ENCODE measurements at places on chromosomes 12 and 14.

GRCh38 chr12:112148031-112148513 lies 22.7 kb downstream of the TRAFD1 start:
- no peak for DNase-seq

GRCh38 chr12:53561590-53561953 lies 54.3 kb upstream of the NPFF start:
- peak; percentile 21 for DNase-seq

DNA sequence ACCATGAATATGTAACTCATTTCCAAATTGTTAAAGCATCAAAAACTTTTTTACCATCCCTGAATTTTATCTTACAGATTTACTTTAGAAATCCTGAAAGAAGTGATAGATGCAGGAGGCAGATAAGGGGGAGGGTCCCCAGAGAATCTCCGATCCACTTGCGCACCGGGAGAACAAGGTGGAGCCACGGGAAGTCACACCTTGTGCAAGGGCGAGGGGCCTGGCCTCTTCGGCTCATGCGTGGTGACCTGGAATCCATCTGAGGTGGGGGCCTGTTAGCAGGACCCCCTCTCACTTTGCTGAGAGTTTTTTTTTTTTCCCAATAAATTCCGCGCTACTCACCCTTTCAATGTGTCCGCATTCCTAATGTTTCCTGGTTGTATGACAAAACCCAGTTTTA lies 80.2 kb upstream of the CDKN3 start:
- no peak for DNase-seq

DNA sequence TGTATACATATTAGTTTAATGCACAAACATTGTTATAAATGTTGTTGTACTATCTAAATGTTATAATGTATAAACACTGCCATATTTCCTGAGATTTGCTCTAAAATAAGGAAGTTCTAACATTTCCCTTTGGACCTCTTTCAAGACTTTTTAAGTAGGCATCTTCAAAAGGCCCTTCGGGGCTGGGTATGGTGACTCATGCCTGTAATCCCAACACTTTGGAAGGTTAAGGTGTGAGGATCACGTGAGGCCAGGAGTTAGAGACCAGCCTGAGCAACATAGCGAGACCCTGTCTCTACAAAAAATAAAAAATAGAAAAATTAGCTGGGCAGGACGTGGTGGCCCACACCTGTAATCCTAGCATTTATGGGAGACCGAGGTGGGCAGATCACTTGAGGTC lies 35.5 kb downstream of the FBLN5 start:
- DNase-seq, result no peak

DNA sequence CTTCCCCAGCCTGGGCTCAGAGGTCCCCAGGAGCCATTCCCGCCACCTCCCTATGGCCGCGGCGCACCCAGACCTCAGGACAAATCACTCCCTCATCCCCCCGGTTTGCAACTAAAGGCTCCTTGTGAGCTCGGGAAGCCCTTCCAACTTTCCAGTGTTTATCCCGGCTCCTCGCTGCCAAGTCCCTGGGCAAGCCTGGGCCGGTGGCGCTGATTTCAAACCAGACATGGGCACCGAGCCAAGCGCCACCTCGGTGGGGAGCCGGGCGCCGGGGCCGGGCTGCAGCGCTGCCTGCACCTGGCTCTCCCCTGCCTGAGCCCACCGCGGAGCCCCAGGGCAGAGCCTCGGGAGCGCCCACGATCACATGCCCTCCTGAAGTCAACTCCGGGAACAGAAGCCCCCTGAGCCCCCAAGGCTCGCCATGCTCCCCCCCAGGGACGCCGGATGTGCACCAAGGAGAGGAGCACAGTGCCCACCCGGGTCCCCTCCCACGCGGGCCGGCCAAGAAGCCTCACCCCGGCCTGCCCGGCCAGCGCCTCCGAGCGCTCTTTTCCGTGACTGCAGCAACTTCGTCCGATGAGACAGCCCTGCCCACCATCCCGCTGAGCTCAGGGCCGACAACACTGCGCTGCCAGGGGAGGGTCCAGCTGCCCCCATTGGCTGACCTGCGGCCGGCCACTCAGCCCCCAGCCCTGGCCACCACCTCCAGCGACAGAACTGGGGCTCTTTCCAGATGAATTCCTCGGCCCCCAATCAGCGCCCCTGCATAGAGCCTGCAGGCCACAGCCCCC lies 50.0 kb downstream of the NCOR2 start:
- DNase-seq, result peak; percentile 79

- no peak for DNase-seq
Observed at GRCh38 chr12:121516437-121517011, 64.3 kb downstream of the KDM2B start.

DNA sequence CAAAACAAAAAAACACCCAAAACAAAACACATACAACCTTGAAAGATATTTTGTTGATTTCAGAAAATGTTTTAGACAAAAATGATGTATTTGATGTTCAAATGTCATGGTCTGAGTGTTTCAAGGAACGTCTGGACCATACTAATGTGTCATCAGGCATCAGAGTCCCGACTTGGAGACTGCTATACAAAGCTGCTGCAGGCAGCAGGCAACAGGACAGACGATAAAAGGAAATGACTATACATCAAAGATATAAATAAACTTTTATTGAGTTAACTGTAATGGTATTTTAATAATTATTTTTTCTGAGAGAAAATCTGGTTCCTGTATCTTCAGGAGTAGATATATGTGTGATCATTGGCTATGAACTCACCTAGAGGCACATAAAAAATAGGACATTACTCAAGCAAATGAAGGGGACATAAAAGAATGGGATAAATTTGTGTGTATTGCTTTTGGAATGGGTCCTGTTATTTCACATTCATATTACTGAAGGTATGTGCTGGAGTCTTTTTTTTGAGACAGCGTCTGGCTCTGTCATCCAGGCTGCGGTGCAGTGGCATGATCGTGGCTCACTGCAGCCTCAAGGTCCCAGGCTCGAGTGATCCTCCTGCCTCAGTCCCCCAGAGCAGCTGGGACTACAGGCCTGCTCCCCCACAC lies 87.3 kb upstream of the HECTD1 start:
- no peak for DNase-seq

DNA sequence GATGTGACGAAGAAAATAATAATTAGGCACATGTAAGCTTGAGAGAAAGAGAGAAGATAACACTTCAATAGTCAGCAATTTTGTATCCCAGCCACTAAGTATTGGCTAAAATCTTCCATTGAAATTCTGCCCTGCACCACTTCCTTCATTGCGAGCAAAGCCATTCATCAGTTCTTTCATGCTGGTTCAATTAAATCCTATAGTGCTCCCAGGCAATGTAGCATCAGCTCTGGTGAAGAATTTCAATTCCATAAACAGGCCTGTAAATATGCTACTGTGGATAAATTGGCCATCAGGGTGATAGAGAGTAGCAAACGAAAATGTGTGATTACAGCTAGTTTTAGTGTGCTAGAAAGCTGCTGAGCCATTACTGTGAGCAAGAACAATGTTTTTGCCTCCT lies 24.7 kb downstream of the RPL10L start:
- no peak for DNase-seq

DNA sequence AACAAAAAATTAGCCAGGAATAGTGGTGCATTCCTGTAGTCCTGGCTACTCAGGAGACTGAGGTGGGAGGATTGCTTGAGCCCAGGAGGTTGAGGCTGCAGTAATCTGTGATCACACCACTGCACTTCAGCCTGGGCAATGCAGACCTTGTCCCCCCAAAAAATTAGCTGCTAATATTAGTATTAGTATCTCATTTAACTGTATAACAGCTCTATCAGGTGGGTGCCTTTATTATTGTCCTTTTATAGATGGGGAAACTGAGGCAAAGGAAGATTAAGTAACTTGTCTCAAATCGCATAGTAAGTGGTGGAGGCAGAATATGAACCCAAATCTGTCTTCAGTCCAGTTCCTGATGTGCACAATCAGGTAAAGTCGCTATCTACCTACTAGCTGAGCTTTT lies 142.3 kb upstream of the CRY1 start:
- no peak for DNase-seq

GRCh38 chr14:36505181-36505815 lies 14.7 kb downstream of the NKX2-1 start:
- no peak for DNase-seq

GRCh38 chr12:52390739-52391617 lies 5.5 kb upstream of the KRT84 start:
- DNase-seq, result no peak

DNA sequence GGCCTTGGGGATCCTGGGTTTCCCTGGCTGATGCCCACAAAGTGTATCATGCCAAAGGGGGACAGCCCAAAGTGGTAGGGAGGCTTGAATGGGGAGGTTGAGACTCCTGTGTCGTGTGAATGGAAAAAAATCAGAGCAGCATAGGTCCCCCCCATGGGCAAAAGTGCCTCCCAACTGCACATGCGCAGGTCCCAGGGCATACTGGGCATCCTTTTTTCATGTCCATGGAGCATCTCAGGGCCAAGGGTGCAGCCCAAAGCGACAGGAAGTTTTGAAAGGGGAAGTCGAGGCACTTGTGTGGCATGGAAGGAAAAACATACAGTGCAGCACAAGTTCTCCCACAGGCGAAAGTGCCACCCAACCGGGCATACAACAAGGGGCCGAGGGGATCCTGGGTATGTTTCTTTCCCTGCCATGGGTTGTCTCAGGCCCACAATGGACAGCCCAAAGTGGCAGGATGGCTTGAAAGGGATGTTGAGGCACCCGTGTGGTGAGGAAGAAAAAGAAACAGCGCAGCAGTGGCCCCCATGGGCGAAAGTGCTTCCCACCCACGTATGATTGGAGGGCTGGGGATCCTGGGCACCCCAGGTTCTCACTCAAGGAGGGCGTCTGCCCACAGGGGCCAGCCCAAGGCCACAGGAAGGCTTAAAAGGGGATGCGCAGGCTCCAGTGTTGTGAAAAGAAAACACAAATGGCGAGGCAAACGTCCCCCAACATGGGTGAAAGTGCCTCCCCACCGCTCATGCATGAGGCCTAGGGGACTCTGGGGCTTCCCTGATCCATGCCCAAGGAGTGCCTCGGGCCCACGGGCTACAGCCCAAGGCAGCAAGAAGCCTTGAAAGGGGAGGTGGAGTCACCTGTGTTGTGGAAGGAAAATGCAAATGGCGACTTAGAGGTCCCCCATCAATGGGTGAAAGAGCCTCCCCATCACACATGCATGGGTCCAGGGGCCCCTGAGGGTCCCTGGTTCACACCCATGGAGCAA lies 573.7 kb downstream of the ALG10 start:
- no peak for DNase-seq
